D721Med (cell line): ENCODE measurements at places on chromosomes 5 and 9.

- no peak for DNase-seq
These were observed 490 bp downstream of the ICE1 start for GRCh38 chr5:5422819-5423515.

- no peak for DNase-seq
These were observed 21.3 kb upstream of the SERINC5 start for GRCh38 chr5:80277191-80277590.

- no peak for DNase-seq
These were observed 33.8 kb downstream of the FANCC start for GRCh38 chr9:95283673-95284072.

- no peak for DNase-seq
These were observed at the start of gene HAVCR1 for GRCh38 chr5:157059093-157059539. HAVCR1 (minus strand) TSS chr5:157059116; CDS start chr5:157057943, 1,173 bp downstream.

GRCh38 chr9:94791435-94791834, 64.9 kb downstream of the AOPEP start:
- DNase-seq = no peak

- no peak for DNase-seq
These were observed 121.5 kb upstream of the RAI14 start for GRCh38 chr5:34534523-34535103.

DNA sequence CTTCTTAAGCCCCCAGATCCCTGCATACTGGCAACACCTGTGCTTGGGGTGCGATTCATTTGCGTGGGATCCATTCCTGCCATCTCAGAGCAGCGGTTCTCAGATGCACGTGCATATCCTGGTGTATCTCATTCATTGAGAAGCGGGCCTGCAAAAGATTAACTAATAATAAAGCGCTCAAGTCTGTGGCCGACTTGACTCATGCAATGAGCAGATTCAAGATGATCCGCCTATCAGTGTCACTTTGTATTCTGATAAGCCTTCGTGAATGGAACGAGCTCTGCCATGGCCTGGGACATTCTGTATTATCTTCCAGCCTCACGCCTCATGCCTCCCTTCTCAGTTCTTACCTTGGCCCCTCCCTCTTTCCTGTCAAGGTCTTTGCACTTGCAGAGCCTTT, 22.3 kb downstream of the C1QTNF2 start:
- no peak for DNase-seq

- no peak for DNase-seq
These were observed at the start of gene PCDHB11 for GRCh38 chr5:141199359-141200235. PCDHB11 (plus strand) TSS chr5:141199627; CDS start chr5:141199775, 148 bp downstream.

- no peak for DNase-seq
These were observed 355.4 kb upstream of the SLC24A2 start for GRCh38 chr9:20144197-20144596.

DNA sequence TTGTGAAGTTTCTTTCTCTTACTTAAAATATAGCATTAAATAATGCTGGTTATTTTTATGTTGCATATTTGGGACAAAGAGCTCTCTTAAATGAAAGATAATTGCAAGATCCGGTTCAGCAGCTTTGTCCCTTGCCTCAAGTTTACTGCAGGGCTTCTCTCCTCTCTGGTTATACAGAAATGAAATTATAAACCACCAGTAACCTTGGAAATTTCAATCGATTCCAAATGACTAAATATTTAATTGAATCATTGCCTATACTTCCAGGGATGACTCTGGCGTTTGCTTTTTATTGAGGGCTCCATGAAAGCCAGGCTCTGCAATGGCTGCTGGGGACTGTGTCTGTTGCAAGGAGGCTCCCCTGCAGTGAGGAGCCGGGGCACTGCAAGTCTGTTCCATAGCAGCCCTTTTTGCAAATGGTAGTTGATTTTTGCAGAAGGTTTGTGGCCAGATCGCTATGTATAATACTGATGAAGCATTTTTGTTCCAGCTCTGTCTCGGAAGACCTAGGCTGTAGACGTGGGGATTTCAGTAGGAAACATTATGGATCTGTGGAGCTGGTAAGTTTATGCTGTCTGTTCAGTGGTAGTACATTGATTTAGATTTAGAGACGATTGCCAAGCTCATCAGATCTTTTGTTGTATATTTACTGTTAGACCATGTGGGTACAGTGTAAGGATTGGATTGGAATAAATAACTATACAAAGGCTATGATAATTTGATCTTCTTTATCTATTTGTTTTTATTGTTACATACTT, at the start of gene GARNL3:
TSS of gene GARNL3 (plus strand) at position 313 of the 758 bp plus-strand sequence. CDS start at position 417, 104 bp downstream.
- no peak for DNase-seq

GRCh38 chr9:16202914-16203728, 650.3 kb downstream of the CCDC171 start:
- no peak for DNase-seq

DNA sequence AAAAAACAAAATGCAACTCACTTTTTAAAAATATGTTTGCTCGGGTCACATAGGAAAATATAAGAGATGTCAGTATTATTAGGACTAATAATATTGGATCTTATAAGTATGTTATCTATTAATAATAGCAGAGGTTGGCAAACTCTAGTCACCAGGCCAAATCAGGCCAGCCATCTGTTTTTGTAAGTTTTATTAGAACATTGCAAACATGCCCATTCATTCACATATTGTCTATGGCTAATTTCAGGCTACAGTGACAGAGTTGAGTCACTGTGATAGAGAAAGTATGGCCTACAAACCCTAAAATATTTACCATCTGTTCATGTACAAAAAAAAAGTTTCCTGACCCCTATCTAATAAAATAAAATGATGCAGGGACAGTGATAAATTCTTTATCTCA, 97.7 kb upstream of the CDH6 start:
- no peak for DNase-seq

- no peak for DNase-seq
These were observed 31.9 kb upstream of the C5orf24 start for GRCh38 chr5:134813827-134814226.

GRCh38 chr9:114138552-114138971, 16.8 kb upstream of the COL27A1 start:
- no peak for DNase-seq

DNA sequence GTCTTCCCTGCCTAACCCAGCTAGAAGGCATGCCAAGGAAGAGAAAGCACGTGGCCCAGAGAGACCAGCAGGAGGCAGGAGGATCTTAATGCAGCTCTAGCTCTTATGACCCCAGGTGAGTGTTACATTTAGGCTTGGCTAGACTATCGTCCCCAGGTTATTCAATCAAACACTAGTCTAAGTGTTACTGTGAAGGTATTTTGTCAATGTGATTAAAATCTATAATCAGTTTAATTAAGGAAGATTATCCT, 483.7 kb downstream of the BNC2 start:
- no peak for DNase-seq

DNA sequence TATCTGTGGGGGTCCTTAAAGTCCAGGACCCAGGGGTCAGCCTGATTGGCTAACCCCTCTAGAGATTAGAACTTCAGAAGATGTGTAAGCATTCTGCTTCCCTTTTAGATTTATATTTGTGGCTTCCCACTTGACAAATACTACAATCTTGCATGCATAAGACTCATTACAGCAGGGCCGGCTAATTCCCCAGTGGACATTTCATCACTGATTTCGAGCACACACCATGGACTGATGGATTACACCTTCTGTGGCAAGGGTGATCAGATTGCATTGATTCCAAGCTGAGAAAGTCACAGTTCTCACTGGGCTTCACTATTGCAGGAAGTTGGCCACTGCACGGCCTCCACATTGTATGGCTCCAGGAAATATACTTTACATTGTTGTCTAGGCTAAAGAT, 65.8 kb upstream of the DAPK1 start:
- no peak for DNase-seq

GRCh38 chr5:143527808-143528207, 124.3 kb upstream of the NR3C1 start:
- DNase-seq = no peak

- DNase-seq = no peak
These were observed 272.7 kb downstream of the NR3C1 start for GRCh38 chr5:143130613-143131305.

DNA sequence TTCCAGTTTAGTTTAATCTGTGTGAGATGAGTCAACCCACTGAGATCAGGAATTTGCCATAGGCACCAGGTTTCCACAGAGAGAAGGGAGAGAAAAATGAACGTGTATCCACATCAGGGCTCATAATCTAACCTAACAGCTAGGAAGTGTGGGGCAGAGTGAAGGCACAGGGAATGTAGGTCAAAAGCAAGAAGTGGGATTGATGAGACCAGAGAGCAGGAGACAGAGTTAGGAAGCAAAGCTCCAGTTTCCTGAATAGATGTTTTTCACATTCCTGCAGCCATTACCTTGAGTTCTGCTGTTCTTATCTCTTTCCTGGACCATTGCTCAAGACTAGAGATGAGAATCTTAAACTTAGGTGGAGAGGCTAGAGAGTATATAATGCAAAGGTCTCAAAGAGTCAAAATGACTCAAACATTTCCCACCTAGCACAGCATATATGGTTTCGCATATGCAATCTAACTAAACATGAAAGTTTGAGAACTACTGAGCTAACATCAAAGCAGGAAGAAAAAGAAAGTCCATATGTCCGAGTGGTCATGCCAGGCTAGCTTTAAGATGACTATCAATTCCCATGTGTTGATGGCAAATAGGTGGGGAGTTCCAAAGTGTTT, 41.1 kb upstream of the GNAQ start:
- no peak for DNase-seq

DNA sequence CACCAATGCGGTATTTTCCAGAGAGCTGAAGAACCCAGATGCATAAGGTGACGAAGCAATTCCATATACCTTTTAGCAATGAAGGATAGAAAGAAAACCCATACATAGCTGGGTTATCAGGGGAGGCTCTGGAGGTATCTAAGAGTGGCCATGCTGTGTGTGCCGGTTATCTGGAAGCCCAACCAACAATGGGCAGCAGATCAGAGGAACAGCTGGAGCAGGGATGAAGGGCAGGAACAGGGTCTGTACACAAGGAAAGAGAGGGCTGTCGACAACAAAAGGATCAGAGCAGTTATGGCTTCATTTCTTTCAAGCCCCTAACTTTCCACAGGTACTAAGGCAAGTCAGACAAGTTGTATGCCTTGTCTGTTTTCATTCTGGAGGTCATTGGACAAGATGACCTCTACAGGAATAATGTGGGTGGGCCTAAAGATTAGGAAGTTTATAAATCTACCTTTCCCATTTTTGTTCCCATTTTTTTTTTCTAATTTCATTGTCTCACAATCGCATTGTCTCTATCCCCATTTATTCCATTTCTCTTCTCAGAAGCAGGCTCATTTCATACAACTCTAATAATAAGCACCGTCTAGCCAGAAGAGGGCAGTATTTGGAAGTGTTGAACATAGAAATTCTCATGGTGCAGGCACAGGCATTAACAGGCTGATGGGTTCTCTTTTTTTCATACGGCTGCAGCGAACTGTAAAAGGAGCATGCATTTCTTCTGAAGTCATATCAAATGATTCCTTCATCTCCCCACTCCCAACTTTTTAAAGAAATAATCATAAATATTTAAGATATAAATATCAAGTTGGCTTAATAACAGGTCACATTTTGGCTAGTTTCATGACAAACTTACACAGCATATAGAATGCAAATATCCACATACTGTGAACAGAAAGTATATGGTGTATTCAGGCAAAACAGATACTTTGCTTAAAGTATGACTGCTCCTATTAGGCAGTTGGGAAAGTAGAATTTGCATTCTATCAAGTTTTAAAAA, 63.5 kb downstream of the ZNF474 start:
- DNase-seq = no peak

- DNase-seq = no peak
These were observed 29.7 kb downstream of the PCA3 start for GRCh38 chr9:76793784-76794431.

DNA sequence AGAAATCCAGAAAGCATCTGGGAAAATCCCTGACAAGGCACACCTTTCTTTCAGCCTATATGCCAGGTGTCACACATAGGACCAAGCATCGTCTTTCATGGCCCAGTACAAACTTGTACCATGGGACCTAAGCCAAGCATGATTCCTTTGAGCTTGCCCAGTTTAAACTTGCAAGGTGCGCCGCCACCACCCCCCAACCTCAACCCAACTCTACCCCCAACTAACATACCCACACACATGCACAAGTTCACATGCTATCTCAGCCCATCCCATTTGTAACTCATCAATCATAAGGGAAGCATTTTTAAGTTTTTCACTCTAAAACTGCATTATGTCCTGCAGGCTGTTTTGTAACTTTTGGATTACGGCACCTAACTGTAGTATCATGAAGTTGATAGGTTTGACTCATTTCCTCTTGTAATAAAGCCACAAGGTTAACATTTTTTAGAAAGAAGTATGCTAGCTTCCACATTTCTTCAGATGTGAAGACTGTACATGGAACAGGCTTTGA, 145.9 kb upstream of the FST start:
- no peak for DNase-seq

DNA sequence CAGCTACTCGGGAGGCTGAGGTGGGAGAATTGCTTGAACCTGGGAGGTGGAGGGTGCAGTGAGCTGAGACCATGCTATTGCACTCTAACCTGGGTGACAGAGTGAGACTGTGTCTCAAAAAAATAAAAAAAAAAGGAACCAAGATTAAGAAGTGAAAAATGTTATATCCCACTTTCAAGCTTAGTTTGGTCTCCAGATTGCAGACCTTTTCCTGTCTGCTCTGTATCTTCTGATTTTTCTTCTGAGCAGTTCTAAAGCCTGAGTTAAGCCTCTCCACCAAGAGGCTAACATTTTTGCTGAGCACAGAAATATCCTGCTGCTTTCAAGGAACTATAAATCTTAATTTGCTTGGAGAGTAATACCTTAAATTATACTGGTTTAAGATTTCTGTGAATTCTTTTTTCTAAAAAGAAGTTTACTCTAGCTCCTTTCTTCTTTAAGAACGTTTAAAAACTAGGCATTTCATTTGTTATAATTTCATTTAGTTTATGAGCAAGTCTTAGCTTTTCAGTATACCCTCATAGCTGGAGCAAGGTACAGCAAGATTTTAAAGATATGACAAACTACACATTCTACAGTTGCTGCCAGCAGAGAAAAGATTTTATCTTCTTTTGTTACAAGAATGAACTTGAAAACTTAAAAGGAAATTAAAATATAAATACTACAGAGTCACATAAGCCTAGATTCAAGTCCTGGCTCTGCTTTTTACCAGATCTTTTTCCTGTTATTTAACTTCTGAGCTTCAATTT, 55.0 kb downstream of the GARNL3 start:
- DNase-seq = no peak

DNA sequence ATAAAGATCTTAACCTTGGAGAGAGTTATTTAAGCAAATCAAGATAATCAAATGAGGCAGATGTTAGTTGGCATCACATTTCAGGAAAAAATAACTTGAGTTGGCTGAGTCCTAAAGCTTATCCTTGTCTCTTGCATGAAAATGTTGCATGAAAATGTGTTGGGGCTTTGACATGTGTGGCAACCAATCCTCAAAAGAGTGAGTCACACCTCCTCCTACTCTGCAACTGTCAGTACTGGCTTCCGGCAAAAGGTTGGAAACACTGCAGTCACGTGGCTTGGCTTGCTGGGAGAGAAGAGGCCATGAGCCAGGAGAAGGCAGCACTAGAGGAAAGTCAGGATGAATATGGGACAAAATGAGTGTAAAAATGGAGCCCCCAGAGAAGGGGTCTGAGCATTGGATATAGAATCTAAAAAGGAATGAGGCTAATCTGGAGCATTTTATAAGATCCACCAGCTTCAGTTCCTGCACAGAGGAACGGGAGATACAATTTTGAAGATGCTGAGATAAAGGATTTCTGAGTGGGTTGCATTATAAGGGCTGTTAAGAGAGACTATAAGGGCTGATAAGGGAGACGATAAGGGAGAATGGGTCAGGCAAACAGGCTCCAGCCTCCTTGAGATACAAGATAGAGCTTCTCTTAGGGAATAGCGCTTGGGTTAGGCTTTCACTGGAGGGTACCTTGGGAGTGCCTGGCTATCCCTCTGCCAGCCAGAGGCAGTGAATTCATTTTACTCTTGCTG, 43.1 kb downstream of the SPATA31D1 start:
- DNase-seq = no peak

- DNase-seq = no peak
These were observed 270.9 kb downstream of the ACTL7B start for GRCh38 chr9:108584860-108585259.
